Inflammatory macrophage treated with lipopolysaccharide for 1 hour (primary cell): ENCODE measurements at places on chromosomes 7 and 10.

DNA sequence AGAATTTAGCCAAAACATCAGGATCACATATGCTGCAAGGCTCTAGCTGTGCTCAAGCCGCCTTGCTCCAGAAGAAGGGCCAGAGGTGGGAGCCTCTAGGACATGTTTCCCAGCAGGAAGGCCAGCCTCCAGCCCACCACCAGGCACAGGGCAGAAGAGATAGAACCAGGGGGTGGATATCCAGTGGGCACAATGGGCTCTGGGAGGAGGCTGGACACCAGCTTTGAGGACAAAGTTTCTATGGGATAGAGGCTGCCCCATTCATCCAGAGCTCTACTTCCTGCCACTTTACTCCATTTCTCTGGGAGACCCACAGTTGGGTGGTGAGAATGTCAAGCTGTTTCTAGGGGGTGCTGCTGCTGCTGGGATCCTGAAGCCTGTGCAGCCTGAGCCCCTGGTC, 77.1 kb downstream of the ARHGAP22 start:
- no peak for DNase-seq

GRCh38 chr7:33932221-33932620, 26.9 kb downstream of the BMPER start:
- no peak for DNase-seq

DNA sequence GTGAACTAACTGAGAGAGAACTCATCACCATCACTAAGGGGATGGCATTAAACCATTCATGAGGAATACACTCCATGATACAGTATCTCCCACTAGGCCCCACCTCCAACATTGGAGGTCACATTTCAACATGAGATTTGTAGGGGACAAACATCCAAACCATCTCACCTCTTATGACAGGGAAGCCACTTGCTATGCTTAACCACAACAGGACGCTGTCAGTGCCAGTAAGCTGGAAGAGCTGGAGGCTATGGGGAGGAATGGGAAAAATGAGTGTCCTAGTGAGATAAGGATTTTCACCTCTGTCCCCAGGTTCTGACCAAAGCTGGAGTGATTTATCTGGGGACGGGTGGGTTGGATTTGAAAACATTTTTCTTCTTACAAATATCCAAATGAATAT, 17.6 kb downstream of the PLCE1 start:
- DNase-seq = no peak

DNA sequence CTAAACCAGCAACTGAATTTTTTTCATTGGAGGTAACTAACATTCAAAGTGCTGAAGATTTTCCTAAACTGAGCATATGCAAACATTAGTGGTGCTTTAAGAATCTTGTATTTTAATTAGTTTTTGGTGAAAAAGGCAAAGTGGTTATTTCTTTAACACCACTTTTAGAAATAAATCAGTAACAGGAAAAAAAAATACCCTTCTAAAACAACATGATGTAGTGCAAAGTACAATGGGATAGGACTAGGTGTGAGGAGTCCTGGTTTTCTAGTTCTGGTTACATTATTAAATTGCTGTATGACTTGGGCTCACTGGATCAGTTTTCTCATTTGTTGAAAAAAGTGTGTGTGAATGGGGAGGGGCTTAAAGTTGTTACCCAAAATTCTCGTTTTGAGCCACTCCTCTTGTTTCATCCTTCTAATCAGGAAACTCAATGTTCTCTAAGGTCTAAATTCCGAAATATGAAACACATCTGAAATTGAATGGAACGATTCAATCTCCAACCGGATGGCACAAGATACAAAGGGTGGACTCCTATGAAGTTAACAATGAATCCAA, 1.8 kb downstream of the WASL start:
- DNase-seq = no peak

GRCh38 chr10:21720090-21720489, 186.1 kb downstream of the MLLT10 start:
- no peak for DNase-seq

DNA sequence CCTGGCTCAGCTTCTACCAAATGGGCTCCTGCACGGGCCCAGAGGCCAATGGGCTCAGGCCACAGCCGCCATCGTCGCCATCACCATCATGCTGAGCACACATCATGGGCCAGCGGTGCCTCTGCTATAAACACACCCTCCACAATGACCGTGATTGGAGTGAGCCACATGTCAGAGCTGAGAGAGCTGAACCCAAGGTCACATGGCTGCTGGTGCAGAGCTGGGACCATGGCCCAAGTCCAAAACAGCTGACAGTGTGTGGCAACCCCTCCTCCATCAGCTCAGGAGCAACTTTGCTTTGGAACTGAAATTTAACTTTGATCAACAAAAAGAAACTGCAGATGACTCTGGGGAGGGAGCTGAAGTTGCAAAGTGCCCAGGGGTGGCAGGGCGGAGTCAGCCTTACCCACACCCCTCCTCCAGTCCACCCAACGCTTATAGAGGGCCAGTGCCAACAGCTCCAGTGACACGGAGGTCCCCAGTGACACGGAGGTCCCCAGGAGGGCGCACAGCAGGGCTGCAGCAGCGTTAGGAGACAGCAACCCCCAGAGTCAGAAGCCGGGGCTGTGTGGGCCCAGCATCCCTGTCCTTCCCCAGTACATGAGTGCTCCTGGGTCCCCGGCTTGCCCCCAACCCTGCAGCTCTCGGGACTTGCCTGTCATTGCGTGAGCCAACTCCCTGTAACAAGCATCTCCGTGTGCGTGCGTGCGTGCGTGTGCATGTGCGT, 249.6 kb downstream of the ELFN1 start:
- DNase-seq = peak; percentile 59

GRCh38 chr7:143129477-143129876, 2.4 kb upstream of the PIP start:
- no peak for DNase-seq

GRCh38 chr7:138606236-138606635, 94.9 kb downstream of the SVOPL start:
- no peak for DNase-seq

DNA sequence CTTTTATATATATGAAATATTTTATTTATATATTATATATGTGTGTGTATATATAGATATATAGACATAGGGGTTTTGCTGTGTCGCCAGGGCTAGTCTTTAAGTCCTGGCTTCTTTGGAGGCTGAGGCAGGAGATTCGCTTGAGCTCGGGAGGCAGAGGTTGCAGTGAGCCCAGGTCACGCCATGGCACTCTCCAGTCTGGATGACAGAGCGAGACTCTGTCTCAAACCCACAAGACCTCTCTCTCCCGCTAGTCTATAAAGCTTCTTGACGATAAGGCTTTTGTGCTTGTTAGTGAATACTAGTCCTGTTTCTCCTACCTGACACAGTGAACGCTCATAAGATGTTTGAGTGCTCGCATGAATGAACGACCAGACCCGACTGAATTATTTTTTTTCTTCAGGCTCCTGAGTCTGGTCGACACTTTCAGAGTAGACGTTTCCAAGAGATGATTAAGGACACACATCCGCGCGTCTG, 577 bp upstream of the DDX21 start:
- no peak for DNase-seq

- no peak for DNase-seq
These were observed 205.2 kb downstream of the FAM107B start for GRCh38 chr10:14569274-14570060.

DNA sequence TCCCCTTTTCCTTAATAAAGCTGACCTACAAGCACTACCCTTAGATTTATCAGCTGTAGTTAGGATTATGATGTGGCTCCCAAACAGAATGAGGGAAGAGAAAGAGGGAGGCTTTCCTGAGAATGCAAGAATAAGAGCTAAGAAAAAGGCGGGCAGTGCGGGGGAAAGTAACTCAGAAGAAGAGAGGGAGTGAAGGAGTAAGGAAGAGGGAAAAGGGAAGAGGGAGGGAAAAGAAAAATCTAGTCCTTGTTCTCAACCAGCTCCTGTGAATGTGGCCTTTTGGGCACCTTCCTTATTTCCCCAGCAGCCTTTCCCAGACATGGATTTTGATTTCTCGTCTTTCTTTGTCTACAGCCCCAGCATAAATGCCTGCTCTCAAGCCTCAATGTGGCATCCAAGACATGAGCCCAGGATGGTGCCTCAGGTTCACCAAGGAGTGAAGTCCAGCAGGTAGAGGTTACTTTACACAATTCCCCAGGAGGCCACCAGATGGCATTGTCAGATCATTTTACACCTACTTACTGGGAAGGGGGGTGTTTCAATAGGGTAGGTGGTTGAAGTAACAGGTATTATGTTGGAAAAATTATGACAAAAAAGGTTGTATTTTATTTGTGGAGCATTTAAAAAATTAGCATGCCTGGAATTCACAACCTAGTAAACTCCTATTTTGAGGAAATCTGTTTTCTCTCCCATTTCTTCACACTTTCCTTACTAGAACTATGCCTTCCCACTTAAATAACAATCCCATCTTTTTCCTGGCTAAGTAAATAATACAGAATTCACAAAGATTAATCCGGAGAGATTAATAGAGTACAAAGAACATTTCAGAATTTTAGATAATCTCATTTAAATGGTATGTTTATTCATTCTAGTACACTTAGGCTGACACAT, 106.5 kb downstream of the HTR7 start:
- peak; percentile 19 for DNase-seq

DNA sequence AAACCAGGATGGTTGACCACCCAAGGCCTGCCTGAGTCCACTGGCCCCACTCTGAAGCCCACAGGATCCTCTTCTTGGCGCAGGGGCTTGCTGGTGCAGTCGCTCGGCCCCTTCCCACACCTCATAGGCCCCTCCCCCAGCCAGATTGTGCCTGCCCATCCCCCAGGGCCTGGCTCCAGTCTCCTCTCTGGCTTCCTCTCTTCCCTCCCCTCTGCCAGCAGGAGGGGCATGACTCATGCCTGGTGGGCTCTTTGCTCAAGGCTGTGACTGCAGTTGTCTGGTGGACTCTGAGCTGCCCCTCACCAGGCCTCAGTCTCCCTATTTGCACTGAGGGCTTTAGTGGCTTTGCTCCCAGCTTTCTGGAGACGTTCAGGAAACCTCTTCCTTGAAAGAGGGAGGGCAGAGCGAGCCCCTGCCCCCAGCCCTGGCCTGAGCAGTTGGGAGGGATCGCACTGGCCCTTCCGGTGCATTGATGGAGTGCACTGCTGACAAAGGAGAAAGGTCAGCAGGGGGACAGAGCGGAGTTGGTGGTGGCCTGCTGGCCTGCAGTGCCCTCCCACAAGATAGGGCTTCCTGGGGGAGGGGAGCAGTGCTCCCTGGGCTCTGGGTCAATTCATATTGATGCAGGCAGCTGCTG, 60.7 kb downstream of the ZMIZ1 start:
- no peak for DNase-seq

- DNase-seq = no peak
These were observed 3.3 kb upstream of the PRSS2 start for GRCh38 chr7:142767451-142767850.

DNA sequence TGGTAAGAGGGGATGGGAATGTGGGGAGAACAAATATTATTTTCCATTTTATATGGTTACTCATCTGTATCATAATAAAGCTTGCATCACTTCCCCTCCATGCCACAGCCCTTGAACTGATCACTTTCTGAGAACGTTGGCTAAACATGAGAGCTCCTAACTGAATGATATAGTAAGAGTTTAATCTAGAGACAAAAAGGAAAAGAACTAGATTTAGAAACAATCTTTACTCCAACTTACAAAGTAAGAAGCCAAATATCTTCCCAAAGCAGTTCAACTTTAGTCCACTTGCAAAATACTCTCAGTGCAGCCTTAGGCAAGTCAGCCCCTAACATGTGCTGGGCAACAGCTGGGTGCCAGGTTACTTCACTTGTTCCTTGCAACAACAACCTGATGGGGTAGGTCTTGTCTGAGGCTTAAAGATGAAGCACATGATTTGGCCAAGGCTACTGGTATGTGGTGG, 20.3 kb downstream of the SMURF1 start:
- DNase-seq = peak; percentile 44

DNA sequence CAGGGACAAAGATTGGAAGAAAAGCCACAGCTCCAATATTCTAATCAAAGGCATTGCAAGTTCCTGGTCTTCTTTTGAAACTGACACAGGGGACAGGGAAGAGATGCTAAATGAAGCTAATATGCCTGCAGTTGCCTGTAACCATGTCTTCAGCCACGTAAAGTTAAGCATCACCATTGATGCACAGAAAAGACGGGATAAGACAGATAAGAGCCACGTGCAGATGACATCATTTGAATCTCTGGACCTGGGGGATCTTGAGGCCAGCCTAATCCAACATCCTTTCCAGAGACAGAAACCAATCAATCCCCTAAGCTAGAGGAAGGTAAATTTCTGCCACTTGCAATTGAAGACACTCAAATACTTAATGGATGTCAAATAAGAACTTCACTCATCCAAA, 93.4 kb downstream of the PIP4K2A start:
- DNase-seq = no peak

- DNase-seq = no peak
These were observed 45.2 kb downstream of the FGFBP3 start for GRCh38 chr10:91864099-91864498.

DNA sequence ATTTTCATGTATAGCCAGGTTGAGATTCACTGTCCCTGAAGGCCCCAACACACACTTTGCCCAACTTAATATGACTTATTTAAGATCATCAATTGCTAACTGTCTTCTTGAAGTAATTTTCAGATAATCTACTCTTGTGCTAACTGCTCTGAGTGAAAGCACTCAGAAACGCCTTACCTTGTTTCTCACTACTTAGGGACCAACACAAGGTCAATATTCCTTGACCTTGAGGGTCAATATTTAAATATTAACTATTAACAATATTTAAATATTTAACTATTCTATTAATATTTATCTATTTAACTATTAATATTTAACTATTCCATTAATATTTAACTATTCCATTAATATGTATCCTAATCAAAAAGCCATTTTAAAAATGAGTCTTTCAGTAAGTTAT, 26.0 kb upstream of the HNRNPH3 start:
- DNase-seq = no peak
